ENCODE measurements at places on chromosomes 5 and 9.

GRCh38 chr9:26566141-26566540, 326.5 kb downstream of the CAAP1 start:
- DNase-seq, result no peak

DNA sequence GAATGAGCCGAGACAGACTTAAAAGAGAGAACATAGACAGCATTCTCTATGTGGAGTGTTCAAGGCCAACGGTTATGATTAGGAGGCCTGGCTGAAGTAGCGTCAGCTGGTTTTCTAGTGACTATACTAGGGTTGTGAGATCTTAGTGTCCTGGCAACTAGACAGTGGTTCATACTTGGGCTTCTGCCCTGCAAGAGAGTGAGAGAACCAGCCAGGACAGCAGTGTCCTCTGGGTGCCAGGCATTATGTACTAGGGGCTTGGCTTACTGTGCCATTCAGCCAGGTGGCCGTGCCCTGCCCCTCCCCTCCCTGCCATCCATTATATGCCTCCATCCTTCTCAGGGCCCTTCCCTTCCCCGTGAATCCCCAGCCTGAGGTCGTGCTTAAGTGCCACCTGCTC, 56.8 kb downstream of the TRIO start:
- DNase-seq, result no peak

GRCh38 chr5:59062986-59063683, 480.3 kb downstream of the RAB3C start:
- no peak for DNase-seq

- DNase-seq, result no peak
These were observed 1383.0 kb upstream of the C9orf72 start for GRCh38 chr9:28956116-28956880.

DNA sequence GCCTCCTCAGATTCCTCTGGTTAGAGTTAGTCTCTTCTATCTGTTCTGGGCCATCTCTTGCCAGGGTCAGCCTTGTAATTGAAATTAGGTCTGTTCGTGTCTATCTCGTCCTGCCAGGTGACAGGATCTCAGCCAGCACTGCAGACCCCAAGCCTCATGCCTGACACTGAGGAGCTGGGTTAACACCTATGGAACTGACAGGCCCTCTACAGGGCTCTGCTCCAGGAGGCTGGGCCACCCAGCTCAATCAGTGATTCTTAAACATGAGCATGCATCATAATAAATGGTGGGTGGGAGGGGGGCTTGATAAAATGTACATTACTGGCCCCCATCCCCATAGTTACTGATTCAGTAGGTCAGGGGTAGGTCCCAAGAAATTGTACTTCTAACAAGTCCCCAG, 103.4 kb downstream of the PSD2 start:
- DNase-seq, result no peak

DNA sequence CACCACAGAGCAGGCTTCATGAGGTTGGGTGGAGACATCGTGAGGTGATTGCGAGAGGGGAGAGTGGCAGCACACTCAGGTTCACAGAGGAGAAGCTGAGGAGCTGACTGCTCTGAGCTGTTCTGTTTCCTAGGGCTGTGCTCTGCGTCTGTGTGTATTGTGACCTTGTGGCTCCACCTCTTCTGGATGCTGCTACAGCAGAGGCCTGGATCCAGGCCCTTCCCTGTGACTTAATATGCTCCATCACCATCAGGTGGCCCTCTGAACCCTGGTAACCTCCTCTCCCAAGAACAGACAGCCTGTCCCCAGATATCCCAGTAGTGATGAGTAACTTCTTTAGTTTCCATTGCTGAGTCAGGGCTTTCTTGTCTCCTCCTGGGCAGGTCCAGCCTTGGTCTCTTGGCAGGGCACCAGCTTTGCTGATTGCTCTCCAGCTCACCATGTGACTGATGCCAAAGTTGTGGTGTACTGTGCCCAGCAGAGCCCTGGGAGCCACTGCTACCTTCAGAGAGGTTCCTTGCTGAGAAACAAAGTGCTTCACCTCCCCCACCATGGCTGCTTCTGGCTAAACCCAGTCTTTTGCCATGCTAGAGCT, 212.8 kb upstream of the CHD1 start:
- no peak for DNase-seq

- no peak for DNase-seq
These were observed 107.1 kb downstream of the OXCT1 start for GRCh38 chr5:41763081-41763480.

GRCh38 chr5:127963931-127964330, 119.6 kb upstream of the SLC12A2 start:
- no peak for DNase-seq

DNA sequence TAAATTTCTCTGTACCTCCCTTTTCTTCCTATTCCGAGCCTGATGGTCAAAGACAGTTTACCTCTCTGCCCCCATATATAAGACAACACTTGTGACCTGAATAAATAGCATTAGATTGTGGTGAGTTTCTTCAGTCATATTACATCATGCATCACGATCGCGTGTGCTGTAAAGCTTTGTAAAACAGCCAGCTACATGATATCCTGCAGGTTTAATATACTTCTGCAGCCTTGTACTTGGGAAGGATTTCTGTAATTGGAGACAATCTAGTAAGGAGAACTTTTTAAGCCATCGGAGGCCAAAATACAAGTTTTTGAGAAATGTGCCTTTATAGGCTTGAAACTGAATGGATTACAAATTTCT, 711.8 kb upstream of the WWC1 start:
- DNase-seq, result no peak

GRCh38 chr5:127400946-127401670, 110.5 kb downstream of the MEGF10 start:
- no peak for DNase-seq

GRCh38 chr5:58114324-58114723, 345.6 kb downstream of the PLK2 start:
- no peak for DNase-seq

GRCh38 chr5:88660264-88660946, 222.6 kb downstream of the MEF2C start:
- peak; percentile 37 for DNase-seq

DNA sequence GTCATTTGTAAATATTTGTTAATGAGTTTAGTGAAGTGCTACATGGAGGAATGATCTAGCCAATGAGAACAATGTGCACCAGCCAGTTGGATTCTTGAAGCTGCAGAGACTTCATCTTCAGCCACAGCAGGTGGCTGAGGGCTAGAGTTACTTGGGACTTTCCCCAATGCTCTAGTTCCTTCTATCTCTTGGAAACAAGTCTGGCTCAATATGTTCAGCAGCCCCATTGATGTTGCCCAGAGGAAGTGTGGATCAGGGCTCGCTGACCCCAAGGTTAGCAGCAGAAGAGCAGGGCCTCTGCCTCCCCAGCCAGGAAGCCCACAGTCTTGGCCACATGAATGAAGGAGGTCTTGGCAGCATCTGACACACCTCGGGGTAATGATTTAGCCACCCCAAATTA, 117.5 kb downstream of the SLC1A3 start:
- DNase-seq, result no peak

DNA sequence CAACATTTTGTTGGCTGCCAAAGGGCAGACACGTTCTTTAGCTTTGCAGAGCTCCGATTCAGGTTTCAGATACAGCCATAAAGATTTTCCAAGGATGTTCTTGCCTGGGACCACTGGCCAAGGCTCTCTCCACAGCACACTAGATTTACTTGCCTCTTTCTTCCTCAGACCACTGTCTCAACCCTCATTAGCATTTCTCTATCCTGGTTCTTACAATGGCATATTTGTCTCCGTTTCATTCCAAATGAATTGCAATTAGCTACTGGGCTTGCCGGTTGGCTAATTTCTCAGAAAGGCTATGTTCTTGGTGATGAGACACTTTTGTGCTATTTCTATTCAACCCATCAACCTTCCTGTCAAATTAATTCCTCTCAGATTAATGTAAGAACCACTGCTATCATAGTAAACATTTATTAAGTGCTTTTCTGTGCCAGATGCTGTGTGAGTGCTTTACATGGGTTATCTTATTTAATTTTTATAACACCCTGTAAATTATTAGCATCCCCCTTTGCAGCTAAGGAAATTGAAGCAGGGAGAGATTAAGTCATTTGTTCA, 118.4 kb upstream of the NR3C1 start:
- no peak for DNase-seq

DNA sequence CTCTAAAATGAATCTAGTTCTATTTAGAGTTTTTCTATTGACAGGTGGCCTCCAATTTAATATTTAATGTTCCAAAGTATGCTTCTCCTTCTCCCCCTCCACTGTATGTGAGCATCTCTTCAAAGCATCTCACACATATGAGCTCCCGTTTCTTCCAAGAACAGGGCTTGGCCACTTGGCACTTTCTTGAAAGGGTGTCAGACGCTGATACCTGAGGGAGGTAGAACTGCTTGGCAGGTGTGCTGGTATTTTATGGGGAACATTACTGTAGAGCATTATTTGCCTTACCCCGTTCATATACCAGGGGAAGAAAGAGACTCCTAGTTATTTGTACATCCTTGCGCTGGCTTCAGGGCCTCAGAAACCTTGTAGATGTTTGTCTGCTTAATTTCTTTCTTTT, 1.9 kb downstream of the RCL1 start:
- DNase-seq, result no peak

DNA sequence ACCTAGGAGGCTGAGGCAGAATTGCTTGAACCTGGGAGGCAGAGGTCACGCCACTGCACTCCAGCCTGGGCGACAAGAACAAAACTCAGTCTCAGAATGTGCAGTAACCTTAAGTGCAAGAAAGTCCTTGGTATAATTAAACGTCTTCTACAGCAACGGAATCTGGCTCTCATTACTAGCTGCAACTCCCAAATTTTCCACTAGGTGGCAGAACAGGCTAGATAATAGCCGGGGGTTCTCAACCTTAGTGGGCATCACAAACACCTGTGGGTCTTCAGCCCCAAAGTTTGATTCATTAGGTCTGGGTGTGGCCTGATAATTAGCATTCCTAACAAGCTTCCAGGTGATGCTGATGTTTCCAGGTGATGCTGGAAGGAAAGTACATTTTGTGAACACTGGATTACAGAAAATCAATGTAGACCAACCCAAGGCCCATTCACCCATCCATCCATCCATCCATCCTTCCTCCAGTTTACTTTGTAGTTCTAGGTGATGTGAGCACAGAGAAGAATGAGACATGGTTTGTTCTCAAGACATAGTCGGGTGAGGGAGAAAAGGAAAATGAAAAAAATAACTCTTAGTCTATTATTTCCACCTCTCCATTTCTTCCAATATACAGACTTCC, 37.3 kb downstream of the FBXW2 start:
- DNase-seq, result peak; percentile 47

DNA sequence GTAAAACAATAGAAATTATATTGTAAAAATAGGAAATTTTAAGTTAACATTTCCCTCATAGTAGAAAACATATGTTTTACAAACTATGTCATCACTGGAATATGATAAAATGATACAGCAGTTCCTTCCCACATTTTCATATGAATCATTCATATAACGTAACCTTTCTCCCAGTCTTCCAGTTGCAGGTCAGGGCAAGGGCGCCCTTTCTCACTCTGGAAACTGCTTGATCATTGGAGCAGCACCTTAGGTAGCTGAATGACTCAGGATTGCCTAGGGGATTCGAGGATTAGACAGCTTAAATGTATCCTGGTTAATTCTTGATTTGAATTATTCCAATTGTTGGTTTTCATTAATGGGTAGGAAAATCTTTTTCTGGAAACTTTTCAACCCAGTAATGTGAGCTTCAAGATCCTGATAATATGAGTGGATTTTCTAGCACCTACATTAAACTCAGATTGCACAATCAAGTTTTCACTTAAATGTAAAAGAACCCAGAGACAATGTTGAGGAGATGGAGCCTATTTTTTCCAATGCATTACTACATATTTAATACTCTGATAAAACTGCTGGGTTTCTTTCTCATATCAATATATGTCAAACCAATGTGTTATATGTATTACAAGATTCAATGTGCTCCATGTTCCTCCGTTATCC, 32.6 kb upstream of the ANXA1 start:
- DNase-seq, result no peak

GRCh38 chr9:228929-229695, 14.4 kb downstream of the DOCK8 start:
- DNase-seq, result no peak

DNA sequence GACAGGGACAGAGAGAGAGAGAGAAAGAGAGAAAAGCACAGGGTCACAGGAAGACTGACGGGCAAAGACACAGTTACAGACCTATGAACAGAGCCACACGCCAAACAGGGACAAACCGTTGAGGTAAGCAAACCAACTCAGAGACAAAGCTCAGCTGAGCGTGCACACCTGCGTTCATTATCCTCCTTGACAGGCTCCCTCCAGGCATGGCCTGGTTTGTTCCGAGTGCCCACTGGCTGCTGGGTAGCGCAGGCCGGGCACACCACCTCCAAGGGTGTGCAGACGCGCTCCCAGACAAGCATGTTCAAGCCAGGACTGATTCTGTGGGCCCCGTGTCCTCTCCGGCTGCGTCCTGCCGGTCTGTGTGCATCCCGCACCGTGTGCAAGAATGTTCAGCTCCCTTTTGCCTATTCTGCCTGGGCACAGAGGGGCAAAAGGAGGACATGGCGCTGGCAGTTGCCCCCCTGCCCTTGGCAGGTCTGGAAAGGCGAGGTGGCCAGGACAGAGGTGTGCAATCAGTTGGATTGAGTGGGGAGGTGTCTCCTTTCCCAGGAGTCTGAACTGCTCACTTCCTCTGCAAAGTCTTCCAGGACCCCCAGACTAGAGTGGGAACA, 467 bp upstream of the SMIM32 start:
- DNase-seq, result no peak

DNA sequence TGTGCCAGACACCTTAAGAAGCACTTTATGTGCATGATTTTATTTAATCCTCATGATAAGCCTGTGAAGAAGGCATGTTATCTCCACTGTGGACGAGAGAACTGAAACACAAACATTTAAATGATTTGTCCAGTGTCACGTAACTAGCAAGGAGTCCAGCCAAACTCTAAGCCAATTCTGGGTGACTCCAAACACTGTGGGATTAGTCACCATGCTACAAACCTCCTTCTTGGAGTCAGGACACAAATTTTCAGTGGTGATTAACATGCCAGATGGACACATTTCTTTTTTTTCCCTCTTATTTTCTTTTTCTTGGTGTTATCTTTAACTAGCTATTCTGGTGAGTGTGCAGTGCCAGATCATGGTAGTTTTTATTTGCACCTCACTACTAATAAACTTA, 316.8 kb downstream of the NDUFS4 start:
- peak; percentile 14 for DNase-seq

GRCh38 chr9:18447131-18447530, 26.8 kb upstream of the ADAMTSL1 start:
- no peak for DNase-seq

GRCh38 chr5:80926979-80927656, 33.0 kb upstream of the RASGRF2 start:
- DNase-seq, result no peak

DNA sequence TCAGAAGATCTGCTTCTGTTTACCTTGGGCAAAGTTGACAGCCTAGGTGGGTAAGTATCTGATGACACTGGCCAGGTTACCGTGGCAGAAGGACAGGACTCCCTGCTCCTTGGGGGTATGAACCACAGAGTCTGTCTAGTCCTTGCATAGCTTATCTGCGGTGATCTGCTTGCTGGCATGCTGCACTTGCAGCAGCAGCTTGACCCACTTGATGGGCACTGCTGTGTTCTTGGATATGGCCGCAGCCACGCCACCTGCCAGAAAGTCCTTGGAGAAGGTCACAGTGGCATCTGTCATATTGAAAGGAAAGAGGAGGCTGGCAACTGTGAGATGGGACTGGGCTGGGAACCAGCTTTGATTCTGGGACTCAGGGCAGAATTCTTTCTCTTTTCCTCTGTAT, 35.9 kb upstream of the POC5 start:
- DNase-seq, result no peak

Data from frontal cortex (tissue), 4 donors.